ENCODE measurements at places on chromosomes 4 and X. TPM values are rescaled to one million over a fixed set of nuclear protein-coding genes. Genes with fewer than 3 reads are reported as not detected.

GLA gene
- total RNA-seq = 16.5 TPM

CFP gene
- 0.49 TPM for total RNA-seq

SPANXN4 gene
- total RNA-seq = not detected

OTUD6A gene
- not detected for total RNA-seq

RBMXL3 gene
- total RNA-seq = not detected

ARHGEF38 gene
- total RNA-seq = under 0.01 TPM

FAM184B gene
- total RNA-seq = 4.4 TPM

Data from temporal lobe (tissue), 4 donors.